Activated CD4-positive, alpha-beta T cell treated with anti-CD3 and anti-CD28 coated beads, Interleukin-2, amount 50 U/mL, for 48 hours (primary cell): ENCODE measurements at places on chromosomes 1 and 21.
A peak's percentile ranks its signal among the peaks of the same experiment; 100 is the strongest.

DNA sequence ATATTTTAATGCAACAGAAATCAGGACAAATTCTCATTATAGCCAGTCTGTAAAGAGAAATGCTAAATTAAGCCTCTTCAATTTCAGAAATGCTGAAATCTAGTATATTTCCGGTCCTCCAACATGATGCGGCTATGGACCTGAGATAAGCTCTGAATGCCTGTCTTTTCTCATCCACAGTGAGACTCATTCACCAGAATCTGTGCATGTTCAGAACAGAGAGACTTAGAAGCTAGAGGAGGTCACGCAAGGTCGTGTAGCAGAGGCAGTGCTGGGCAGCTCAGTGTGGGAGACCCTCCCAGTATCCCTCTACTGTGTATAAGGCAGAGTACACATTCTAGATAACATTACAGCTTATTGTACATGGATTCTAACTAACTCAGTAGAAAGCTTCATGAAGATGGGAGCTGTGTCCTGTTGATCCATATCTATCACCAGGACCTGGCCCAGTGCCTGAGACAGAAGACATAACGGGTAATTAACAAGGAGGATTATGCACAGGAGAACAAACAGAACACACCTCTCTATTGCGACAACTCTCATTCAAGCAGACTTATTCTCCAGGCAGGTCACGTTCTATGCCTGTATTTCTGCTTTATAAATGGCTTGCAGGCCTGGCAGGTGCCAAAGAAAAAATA lies 97.0 kb upstream of the COA6 start:
- no peak for DNase-seq

- no peak for DNase-seq
These were observed 1.1 kb downstream of the ITLN1 start for GRCh38 chr1:160883581-160884513.

DNA sequence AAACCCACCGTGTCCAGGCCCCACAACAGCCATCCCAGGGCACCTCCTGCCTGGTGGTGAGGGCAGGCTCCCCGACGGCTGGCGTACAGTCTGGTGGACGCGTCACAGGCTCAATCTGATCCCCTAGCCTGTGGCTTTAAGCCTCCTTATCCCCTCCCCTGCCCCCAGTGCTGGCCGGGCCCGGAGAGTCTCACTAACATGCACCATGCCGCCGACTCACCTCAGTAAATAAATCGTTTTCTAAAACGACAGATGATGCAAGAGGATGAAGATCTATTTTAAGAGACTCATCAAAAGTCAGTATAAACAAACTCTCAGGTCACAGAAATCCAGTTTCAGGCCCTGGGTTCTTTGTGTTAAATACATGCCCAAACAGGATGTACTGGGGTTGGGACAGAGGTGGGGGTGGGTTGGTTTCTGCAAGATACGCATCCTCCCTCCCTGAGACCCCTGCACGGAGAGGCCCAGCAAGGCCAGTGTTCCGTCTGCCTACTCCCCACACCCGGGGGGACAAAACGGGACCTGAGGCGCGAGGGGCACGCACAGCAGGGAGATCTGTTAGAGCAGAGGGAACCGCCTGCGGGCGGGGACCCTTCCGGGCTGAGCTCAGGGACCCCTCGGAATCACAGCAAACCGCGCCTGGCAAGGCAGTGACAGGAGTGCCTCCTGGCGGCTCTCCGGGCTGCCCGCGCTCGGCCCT lies 3.1 kb downstream of the PANK4 start:
- peak; percentile 50 for DNase-seq

DNA sequence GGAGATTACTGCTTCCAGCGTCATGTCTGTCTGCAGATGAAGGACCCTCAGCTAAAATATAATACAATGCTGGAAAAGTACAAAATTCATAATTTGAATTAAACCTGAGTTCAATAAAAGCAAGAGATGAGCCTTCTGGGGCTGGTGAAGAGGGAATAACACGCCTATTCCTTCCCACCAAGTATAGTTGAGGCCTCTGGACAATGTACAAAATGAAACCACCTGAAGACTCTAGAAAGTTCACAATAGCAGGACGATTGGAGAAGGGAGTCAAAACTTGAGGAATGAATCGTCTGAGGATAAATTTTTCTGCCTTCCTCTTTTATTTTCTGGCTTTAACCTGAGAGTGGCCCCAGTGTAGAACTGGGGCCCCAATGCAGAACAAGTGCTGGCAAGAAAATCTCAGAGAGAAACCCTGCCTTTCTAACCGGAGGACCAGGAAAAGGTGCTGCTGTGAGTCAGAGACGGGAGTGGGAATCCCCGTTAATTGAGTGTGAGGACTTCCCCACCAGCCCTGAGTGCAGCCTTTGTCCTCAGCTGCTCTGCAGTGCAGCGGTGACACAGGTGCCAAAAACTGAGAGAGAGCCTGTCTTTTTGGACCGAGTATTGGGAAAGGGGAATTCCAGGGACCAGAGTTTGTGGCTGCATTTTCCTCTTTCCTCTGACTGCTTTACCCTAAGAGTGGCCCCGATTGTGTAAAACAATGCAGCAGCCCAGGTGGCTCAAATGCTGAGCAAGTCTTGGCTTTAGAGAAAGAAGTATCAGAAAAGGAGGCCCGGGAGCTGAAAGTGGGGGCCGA lies 264.9 kb downstream of the DYRK1A start:
- no peak for DNase-seq

- no peak for DNase-seq
These were observed 55.8 kb downstream of the MAP3K7CL start for GRCh38 chr21:29186246-29186645.

- DNase-seq = no peak
These were observed 34.2 kb upstream of the LRRC8C start for GRCh38 chr1:89598450-89599331.

DNA sequence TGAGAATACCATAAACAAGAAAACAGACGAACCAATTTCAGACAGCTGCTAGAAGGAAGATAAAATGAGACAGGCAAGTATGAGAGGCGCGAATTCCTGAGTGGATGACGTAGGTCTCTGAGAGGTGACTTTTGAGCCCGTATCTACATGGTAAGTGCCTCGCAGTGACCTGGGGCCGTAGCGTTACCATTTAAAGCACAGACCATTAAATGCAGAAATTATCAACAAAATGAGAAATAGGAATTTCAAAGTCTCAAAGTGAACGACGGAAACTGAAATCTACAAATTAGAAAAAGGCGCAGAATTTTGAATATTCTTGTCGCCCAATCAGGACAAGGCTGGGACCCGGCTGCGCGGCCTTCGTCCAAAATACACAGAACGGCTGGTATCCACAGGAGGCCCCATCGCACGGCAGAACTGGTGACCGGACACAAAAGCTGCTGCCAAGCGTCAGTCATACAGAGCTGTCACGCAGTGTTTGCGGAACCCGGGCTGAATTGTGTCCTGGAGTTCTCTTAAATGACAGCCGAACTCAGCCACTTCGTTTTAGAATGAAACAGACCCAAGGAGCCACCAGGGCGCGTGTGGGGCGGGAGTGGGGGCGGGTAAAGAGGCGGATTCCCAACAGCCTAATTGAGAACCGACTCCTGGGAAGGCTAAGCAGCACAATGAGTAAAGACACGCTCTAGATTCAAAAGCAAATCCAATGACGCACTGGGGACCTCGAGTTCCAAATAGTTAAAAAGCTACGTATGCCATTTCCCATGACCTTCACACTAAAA lies 13.8 kb upstream of the BOLA1 start:
- peak; percentile 76 for DNase-seq

- DNase-seq = no peak
These were observed 889 bp upstream of the TXLNA start for GRCh38 chr1:32178380-32179192.

GRCh38 chr21:45022736-45023135 lies 51.6 kb upstream of the ADARB1 start:
- DNase-seq = no peak

DNA sequence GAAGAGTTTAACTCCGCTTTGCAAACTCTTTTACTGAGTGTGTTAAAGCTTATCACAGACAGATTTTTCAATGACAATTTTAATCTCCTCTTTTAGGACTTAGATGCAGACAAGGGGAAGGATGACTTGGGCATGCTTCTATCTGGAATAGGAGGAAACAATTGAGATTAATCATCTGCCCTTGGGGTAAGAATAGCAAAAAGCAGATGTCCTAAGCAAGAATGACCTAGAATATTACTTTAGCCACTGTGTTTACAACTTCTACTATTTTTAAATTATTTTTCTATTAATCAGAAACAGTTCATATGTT lies 569.0 kb upstream of the ADGRL2 start:
- no peak for DNase-seq

DNA sequence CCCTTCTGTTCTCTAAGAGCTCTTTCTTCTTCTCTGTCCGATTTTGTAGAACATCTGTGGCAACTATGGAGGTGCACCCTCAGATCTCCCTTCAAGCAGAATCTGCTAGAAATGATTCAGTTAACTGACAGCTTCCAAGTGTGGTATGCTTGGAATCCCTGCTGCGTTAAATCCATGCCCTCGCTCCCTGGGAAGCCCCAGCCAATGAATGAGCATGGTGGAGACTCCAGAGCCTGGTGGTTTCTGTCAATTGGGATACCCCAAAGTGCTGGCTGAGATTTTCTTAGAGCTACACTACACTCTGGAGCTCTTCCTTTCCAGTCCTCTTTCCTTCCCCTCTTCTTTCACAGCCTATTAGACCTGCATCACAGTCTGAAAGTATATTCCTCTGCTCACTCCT lies 116.3 kb upstream of the C1orf21 start:
- no peak for DNase-seq

GRCh38 chr1:41640141-41640751 lies 155.8 kb upstream of the EDN2 start:
- DNase-seq = no peak

- peak; percentile 12 for DNase-seq
These were observed 1.2 kb downstream of the PIGP start for GRCh38 chr21:37071561-37072273.

DNA sequence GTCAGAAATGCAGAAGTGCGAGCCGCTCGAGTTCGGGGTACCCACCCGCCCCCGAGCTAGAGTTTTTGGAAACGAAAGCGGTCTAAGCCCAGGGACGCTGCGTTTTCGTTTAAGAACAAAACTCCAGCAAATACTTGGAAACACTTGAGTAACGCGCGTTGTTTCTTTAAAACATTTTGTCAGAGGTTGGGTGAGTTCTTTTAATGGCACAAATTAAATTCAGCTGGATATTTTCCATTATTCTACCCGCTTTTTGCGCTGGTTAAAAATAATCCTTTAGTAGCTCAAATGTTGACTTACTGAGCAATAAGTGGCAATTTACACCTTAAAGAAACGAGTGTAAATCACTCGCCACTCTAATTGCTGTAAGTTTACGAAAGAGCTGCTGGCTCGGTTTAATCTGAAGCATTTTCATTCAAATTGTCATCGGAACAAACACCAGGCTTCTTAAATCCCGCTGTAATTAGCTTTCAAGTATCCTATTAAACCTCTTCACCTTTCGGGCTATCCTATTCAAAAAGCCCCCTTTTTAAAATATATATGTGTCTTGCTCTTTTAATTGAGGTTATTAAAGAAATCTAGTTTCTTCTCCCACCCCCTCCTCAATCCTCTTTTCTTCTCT lies 1.5 kb downstream of the LHX8 start:
- DNase-seq = no peak

DNA sequence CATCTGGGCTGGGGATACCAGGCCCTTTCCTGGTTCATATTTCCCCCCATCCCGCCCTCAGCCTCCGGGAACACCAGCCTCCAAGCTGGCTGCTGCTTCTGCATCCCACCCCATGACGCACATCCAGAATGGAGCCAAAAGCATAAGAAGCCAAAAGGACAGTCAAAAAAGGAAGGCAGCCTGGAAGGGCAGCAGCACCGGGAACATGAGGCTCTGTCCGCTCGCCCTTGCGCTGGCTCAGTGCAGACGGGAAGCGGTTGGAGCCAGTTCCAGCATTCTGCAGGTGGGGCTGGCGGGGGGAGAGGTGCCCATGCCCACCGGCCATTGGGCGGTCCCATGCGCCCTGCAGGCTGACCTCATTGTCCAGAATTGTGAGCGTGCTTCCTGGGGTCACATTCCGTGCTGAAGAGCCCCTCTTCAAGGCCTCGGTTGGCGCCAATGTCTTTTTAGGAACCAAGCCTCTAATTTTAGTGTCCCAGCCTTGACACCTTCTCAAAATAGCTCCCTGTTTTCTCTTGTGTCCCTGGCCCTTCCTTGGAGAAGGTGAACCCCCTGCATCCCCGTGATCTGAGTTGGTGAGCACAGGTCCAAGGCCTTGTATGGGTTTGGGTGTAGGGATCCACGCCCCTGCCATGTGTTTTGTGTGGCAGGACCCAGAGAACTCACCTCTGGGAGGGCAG lies 28.4 kb upstream of the NPPB start:
- no peak for DNase-seq

DNA sequence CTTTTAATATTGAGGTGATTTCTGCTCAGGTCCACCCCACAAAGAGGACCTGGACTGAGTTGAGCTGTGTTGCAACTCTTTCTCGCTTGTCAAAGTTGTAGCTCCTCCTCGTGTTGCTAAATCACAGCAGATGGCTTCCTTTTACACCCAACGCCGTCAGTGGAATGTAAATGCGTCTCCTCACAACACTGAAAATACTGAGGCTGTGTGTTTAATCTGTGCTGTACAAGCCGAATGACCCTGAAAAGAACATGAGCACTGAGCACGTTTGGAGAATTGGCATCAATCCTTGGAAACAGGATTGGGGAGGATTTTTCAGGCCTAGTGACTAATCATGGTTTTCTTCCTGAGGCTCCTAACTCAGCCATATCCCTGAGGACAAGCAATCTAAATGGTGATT lies 196.0 kb downstream of the CRB1 start:
- DNase-seq = no peak

GRCh38 chr1:229440851-229441537 lies 7.1 kb upstream of the ACTA1 start:
- DNase-seq = no peak

- DNase-seq = no peak
These were observed 658.6 kb upstream of the CAMK1G start for GRCh38 chr1:208924928-208925327.

- no peak for DNase-seq
These were observed 78.2 kb upstream of the IFFO2 start for GRCh38 chr1:19034721-19035120.

DNA sequence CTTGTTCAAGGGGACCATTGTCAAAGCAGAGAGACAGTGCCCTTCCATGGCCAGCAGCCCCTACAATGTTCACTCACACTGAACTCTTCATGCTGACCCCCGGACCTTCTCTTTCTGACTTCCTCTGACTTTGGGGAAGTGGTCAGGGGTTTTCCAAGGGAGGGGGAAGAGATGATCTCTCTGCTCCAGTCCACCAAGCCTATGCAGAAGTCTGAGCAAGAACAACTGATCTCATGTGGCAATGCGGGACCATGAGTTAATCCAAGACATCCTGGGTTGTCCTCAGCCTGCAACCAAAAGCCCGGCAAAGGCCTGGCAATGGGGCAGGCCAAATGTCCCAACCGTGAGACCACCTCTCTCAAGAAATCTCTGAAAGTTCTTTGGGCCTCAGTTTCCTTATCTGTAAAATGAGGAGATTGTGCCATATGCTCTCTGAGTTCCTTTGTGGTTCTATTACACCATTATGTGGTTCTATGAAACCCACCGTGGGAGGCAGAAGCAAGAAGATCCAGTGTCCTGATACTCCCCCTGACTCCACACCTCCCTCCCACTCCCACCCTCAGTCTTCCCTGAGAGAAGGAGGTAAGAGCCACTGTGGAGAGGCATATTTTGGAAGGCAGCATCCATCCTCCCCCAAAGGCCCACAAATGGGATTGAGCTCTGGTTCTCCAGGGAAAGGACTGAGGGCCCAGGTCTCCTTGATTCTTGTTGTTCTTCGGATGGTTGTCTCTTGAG lies 11.8 kb upstream of the ARHGEF2 start:
- no peak for DNase-seq
